ENCODE measurements at places on chromosomes 2 and 18.

DNA sequence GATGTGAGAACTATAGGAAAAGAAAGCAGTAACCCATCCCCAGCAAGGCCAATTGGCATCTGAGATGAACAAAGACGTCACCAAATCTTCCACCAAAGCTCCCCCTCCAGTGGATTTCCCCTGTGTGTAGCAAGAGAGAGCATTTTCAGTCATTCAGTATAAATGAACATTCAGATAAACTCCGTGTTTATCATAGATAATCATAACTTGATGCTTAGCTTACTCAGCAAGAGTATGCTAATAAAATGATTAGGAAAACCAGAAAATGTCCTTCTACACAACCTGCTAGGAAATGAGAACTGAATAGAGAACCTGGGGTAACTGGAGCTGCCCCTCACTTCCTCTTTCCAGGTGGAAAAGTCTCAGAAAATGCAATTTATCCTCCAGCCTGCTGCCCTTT lies 198.0 kb upstream of the CCDC150 start:
- no peaks in the 10 kb centered on the region for H3K36me3 ChIP-seq
- H3K4me1 ChIP-seq = no peaks in the 10 kb centered on the region
- H3K4me3 ChIP-seq = no peak overlapping the region
- H3K27me3 ChIP-seq = no peaks in the 10 kb centered on the region
- H3K27ac ChIP-seq = no peak overlapping the region

DNA sequence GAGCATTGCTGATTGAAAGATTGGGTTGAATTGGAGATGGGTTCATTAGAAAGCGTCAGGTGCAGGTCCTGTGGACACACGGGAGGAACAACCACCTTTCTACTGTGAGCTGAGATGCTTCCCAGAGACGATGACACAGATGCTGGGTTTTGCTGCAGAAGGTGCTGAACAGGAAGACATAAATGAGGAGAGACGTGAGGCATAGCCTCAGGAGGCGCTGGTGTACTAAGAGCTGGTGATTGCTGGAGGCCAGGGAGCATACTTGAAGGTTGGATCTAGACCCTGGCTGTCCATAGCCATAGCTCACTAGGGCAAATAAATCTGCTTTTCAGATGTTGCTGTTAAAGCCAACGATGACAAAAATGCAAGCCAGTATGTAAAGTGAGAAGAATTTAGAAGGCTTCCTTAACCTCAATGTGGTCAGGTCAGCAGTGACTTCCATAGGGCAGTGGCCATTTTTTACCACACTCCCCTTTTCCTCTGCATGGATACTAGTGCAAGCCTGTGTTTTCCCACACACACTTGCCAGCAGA lies 153.7 kb downstream of the SOX11 start:
- no peaks in the 10 kb centered on the region for H3K27me3 ChIP-seq
- H3K27ac ChIP-seq = no peak overlapping the region
- no peaks in the 10 kb centered on the region for H3K4me1 ChIP-seq
- DNase-seq = no peak

GRCh38 chr2:10059552-10060335 lies 16.4 kb downstream of the KLF11 start:
- no peak overlapping the region for H3K4me3 ChIP-seq
- no peak for DNase-seq
- H3K4me1 ChIP-seq = peaks cover 17% of the 10 kb centered on the region
- H3K36me3 ChIP-seq = peaks cover 9% of the 10 kb centered on the region
- H3K27me3 ChIP-seq = no peaks in the 10 kb centered on the region

DNA sequence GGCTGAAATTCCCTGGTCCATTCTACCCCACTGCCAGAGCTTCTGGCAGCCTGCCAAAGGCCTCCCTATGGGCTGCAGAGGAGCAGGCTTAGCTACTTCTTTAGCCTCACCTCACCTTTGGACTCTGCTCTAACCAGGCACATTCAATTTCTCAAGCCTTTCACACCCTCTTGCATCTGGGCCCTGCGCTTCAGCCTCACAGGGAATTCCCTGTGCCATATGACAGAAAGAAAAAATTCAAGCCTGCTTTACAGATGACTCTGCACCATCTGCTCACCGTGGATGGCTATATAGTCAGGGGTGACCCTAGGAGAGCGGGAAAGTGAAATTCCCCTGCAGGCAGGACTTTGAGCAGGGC lies 62.5 kb downstream of the REEP1 start:
- H3K4me3 ChIP-seq = no peak overlapping the region
- H3K27me3 ChIP-seq = no peaks in the 10 kb centered on the region
- no peak overlapping the region for H3K27ac ChIP-seq
- H3K36me3 ChIP-seq = no peaks in the 10 kb centered on the region

DNA sequence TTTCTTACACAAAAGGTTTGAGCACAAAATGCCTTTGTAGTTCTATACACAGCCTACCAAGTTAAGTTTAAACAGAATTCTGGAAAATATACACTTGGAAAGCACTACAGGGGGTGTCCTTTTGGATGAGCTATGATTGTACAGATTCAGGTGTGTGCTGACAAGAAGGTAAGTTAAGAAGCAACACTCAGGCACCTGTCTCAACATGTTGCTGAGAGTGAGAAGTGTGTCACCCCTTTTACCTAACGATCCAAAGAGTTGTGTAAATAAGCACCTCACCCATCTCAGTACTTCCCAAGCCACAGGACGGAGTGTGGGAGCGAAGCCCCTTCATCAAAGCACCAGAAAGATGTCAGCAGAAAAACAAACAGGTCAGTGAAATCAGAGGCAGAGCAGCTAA lies 109.5 kb upstream of the DAPL1 start:
- H3K27me3 ChIP-seq = no peaks in the 10 kb centered on the region
- peaks cover 2% of the 10 kb centered on the region for H3K36me3 ChIP-seq
- H3K27ac ChIP-seq = no peak overlapping the region
- no peak for DNase-seq

DNA sequence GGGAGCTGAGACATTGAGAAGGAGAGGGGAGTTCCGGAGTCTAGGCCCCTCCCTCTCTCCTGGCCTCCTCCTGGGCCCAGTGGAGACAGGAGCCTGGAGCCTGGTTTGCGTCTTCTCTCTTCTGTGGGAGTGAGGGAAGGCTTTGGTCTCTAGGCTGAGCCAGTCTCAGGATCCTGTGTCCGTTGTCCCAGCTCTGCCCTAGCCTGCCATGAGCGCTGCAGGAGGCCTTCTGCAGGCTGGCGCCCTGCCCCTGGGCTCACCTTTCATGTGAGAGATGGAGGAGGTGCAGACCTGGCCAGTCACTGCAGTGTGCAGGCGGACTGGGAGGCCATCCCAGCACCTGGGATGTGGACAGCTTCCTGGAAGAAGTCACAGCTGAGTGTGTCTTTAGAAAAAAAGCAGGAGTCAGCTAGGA lies 8.7 kb downstream of the IMPA2 start:
- H3K4me1 ChIP-seq = peaks cover 7% of the 10 kb centered on the region
- H3K27ac ChIP-seq = no peak overlapping the region
- H3K36me3 ChIP-seq = no peaks in the 10 kb centered on the region
- H3K27me3 ChIP-seq = no peaks in the 10 kb centered on the region

DNA sequence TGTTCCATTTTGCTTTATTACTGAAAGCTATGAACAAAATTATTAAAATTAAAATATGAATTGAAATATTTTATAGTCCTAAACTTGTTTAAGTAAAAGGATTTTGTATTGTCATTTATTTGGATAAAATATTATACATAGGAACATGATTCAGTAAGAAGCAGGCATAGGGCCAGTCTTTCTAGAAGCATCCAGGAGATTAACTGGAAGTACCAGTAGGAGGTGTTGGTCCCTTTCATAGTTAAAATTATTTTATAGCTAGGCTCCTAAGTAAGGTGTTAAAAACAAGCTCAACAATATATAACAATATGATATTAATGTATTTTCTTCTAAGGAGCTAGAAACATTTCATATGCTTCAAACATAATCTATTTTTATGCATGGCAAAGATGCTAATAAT lies 43.7 kb downstream of the FIGN start:
- H3K36me3 ChIP-seq = no peaks in the 10 kb centered on the region
- H3K4me3 ChIP-seq = no peak overlapping the region
- no peak for DNase-seq
- H3K4me1 ChIP-seq = no peaks in the 10 kb centered on the region
- H3K27ac ChIP-seq = no peak overlapping the region
- H3K27me3 ChIP-seq = no peaks in the 10 kb centered on the region

DNA sequence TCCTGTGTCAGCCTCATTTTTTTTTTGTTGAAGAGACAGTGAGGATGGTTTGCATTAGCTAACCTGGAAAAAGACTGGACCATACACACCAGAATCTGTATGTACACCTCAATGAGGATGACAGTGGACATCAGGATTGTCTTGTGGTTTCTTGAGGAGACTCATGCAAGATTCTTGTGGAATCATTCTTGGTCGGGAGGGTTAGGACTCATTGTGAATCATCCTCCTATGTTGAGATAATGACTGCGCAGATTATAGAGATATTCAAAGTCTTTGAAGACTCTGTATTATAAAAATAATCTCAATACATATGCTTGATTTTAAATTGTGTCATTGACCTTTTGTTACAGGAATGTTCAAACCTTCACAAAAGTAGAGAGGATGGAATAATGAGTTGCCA lies 49.1 kb upstream of the DOCK10 start:
- no peaks in the 10 kb centered on the region for H3K4me1 ChIP-seq
- no peaks in the 10 kb centered on the region for H3K36me3 ChIP-seq
- H3K4me3 ChIP-seq = no peak overlapping the region

- H3K4me3 ChIP-seq = peak overlapping the region; percentile 79
- H3K27me3 ChIP-seq = no peaks in the 10 kb centered on the region
- H3K36me3 ChIP-seq = no peaks in the 10 kb centered on the region
- no peak for DNase-seq
Measured at GRCh38 chr2:202267495-202267894, 1.9 kb downstream of the NOP58 start.

GRCh38 chr18:48904091-48904490 lies 46.7 kb downstream of the SMAD7 start:
- H3K4me1 ChIP-seq = peaks cover 20% of the 10 kb centered on the region
- no peak for DNase-seq
- no peak overlapping the region for H3K4me3 ChIP-seq
- no peaks in the 10 kb centered on the region for H3K27me3 ChIP-seq
- H3K27ac ChIP-seq = no peak overlapping the region

DNA sequence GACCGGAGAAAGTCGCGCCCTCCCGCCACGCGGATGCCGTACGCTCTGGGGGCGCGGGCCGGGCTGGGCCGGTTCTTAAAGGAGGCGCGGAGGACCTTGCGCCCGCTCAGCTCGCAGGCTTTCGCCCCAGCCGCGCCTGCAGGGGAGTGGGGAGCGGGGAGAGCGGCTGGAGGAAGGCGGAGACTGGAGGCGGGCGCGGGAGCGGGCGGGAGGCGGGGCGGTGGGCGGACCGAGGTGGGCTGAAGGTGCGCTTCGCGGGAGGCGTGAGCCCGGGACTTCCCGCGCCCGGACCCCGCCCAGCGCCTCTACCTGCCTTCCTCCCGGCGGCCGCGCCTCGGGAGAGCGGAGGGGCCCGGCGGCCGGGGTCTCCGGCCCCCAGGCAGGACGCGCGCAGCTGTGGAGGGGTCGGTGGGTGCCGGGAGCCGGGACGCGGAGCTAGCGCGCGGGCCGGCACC lies at the start of gene ADRA2B:
ADRA2B (minus strand) TSS at position 148 of the 455 bp plus-strand sequence. CDS start 422 bp downstream, outside the sequence.
- no peak within 1 kb of the TSS for H3K27ac ChIP-seq
- H3K4me1 ChIP-seq = no peaks in the 10 kb centered on the region
- H3K36me3 ChIP-seq = no peaks in the 10 kb centered on the region
- H3K27me3 ChIP-seq = peaks cover 40% of the 10 kb centered on the region

DNA sequence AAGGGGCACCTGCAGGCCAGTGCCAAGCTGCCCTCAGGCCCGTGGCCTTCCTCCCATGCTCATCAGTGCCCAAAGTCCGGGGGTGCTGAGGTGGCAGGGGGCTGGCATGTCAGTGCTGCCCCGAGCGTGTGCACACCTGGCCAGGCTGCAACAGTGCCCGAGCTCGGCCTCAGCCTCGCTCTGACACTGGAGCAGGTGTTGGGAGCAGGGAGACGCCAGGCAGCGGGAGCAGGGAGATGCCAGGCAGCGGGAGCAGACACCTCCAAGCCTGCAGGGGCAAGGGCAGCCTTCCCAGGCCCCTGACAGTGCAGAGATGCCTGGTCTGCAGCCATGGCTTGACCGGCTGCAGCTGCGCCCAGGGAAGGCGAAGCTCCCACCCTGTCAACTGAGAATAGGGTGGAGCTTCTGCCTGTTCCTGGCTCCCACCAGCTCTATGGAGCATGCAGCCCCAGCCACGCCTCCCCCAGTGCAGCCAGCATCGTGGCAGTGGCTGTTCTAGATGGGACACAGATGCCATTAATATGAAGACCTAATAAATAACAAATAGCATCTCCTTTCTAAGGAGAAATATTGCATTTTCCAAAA lies 82.4 kb downstream of the DTNB start:
- no peak for DNase-seq
- H3K36me3 ChIP-seq = no peaks in the 10 kb centered on the region
- no peak overlapping the region for H3K27ac ChIP-seq
- no peak overlapping the region for H3K4me3 ChIP-seq

DNA sequence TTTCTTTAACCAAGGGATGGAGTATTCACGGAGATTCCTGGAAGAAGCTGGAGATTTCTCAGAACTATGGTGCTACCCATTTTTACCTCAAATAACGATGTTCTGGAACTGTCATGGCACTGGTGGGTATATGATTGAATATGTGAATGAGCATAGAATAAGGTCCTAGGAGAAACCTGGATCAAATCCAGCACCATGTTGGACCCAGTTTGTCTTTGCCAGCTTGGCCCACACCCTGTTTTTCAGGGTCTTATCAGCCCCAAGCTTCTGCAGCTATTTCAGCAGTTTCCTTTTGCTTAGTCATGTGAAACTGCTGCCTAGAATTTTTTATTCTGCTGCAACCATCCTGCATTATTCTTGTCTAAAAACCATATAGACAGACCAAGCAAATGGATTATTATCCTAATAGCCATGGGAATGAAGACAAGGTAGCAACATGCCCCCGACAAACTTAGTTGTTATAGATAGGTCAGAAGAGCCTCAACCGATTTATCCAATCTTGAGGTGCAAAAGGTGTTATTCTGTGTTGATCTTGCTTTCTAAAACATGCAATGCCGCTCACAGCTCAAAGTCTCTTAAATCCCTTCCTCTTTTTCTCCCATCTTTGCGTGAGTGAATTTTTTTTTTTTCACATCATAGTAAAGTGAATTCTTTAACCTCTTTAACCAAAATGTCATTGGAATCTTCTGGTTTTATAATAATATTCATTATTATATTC lies 133.6 kb downstream of the PRPF40A start:
- no peak overlapping the region for H3K4me3 ChIP-seq
- H3K36me3 ChIP-seq = peaks cover 6% of the 10 kb centered on the region
- no peak for DNase-seq
- H3K27ac ChIP-seq = no peak overlapping the region

DNA sequence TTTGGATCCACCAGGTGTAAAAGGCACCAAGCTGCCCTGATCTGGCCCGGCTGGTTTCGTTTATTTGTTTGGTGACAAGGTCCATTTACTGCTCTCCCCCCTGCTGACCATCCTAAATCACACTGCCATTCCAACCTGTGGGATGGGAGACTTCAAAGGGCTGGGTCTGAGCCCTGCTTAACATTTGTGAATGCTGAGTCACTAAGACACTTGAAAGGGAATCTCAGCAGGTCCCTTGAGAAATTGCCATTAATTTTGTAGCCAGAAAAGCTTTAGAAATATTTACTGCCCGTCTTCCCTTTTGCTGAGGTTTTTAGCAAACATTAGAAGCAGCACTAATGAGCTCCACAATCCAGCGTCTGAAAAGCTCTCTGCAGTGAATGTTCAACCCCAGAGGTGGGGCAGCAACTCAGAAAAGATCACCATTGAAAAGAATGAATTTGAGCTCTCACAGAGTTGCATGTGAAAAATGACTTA lies 133.8 kb downstream of the ARL4C start:
- DNase-seq = no peak
- H3K27ac ChIP-seq = no peak overlapping the region
- H3K36me3 ChIP-seq = no peaks in the 10 kb centered on the region
- H3K4me3 ChIP-seq = no peak overlapping the region
- no peaks in the 10 kb centered on the region for H3K27me3 ChIP-seq
